ENCODE measurements at places on chromosomes 5 and 9.

GRCh38 chr5:158320934-158321333, 462.0 kb upstream of the CLINT1 start:
- DNase-seq = no peak

GRCh38 chr9:89432986-89433530, 64.9 kb downstream of the SEMA4D start:
- DNase-seq = no peak

DNA sequence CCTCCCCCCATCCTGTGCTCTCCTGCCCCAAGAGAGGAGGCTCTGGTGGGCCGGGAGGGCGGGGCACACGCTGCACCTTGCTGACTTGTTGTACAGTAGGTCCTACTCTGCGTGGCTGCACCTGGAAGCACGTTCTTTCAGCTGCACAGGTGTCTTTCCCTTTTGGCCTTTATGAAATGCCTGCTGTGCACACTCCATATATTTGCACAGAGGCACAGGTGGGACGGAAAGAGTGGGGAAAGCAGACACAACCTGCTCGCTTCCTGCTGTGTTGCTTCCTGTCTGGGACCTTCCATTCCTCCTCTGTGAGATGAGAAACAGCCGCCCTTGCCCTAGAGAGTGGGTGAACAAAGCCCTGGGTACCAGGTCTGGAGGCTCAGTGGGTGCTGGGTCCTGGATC, 4.8 kb downstream of the USP20 start:
- no peak for DNase-seq

GRCh38 chr5:17279487-17279886, 62.1 kb downstream of the BASP1 start:
- no peak for DNase-seq

DNA sequence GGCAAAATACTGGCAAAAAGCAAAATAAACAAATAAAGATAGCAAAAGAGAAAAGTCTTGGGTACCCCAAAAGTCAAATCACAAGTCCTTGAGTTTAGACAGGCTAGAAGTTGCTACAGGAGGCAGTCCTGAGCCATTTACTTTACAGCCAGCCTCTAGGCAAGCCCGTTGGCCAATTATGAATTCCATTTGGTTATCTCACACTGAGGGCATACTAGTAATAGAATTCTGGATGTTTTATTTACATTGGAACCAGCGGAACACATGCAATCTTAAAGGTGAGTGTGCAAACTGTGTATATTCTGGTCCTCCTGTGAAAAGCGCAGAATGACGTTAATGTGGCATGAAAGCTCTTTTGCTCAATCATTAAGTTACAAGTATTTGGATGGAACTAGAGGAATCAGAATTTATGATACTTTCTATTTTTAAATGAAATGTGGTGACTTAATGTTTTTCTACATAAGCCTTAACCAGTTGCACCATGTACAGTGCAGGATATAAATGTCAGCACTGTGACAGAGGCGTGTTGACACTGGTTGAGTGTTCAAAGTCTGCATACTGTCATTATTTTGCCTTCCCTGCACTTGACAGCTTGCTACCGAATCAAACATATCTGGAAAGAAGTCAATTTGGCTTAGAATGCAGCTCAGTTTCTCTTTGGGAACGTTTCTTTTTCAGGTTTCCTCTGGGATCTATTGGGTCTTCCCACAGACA, 7.9 kb downstream of the GDNF start:
- no peak for DNase-seq

DNA sequence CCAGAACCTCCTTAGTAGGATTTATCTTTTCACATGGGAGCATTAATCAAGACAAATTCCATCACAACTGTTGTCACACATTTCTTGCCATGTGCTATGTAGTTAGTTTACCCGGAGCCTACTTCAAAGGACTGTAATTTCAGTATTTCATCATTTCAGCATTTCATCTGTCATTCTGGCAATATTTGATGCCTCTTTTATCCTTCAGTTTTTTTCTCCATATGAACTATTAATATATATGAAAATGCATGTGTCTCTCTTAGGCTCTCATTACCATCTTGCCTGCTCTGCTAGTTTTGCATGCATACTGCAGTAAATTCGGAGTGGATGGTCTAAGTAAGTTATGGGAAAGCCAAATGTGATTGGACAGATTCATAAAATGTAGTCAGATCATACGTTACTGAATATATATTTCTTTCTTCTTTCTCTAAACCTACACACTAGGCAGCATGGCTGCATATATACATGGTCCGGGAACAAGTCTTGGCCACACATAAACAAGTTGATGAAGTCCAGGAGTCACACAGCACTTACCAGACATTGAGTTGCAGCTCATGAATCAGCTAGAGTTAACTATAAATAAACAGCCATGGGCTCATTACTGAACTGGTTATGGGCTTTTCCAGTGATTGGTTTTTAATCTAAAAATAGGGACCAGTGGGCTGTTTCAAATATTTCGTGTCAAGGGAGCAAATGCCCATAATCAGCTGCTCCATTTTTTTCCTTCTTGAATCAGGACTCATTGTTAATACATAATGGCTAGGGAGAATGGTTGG, 46.6 kb downstream of the SPATA31D1 start:
- DNase-seq = no peak

GRCh38 chr5:178234750-178235587, 2.4 kb upstream of the PHYKPL start:
- DNase-seq = peak; percentile 73

DNA sequence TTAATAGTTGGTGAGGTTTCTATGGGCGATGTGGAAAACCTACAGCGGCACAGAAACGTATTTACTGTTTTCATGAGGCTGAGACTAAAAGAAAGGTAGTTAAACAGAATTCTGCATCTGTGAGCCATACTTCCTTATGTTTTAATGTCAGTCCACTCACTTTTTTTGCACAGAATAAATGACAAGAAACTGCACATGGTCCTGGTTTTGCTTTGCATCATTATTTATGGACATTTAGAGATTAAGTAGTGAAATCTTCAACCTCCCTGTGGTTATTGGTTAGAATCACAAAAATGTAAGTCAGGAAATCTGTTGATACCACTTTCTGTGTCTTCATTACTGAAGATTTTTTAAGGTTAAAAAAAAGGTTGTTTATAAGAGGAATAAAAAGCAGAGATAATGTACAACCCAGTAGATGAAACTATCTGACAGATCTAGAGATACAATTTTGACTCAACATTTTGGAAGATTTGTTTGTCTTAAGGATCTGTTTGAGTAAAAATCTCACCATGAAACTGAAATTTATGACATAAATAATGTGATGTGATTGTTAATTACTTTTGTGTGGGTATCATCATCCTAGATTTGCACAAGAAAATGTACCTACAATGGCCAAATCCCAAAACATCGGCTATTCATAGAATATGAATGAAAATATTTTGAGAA, 2.4 kb downstream of the PRR16 start:
- no peak for DNase-seq

GRCh38 chr5:127506616-127507015, 10.8 kb upstream of the PRRC1 start:
- DNase-seq = no peak

- no peak for DNase-seq
Measured at GRCh38 chr5:113199122-113199905, 222.7 kb downstream of the DCP2 start.
